Astrocyte of the spinal cord (primary cell): ENCODE measurements at places on chromosomes 12 and 14.

DNA sequence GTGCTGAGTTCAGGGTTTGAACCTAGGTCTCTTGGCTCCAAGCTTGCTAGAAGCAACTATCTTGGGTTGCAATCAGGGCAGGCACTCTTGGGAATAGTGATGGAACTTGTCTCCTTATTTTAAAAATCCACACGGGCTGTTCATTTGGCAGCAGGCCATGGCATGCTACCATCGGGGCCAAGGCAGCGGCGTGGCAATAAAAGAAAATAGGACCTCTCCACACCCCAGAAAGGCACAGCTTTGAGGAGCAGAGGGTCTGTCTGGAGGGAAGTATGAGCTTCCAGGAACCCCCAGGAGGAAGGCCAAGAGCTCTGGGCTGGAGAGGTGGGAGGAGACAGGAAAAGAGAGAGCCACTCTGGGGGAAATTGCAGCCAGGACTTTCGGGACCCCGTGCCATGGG is 15.3 kb downstream of the RPS6KL1 start:
- no peak for DNase-seq

DNA sequence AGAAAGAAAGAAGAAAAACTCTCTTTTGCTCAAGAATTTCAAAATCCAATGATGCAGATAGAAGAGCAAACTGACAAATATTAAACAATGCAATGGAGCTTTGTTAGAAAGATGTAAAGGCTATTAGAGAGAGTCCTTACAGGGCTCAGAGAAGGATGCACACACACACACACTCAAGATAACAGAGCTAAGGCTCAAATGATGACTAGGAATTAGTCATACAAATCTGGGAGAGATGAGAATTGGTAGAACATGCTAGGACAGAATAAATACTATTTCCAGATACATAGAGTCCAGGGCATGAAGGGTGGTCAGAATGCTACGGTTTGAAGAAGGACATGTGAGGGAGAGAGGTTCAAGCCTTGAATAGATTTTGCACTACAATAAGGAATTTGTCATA is 650.1 kb upstream of the MDGA2 start:
- DNase-seq, result no peak

- DNase-seq, result peak; percentile 28
These were observed 169.0 kb downstream of the ZFP36L1 start for GRCh38 chr14:68623826-68624225.

DNA sequence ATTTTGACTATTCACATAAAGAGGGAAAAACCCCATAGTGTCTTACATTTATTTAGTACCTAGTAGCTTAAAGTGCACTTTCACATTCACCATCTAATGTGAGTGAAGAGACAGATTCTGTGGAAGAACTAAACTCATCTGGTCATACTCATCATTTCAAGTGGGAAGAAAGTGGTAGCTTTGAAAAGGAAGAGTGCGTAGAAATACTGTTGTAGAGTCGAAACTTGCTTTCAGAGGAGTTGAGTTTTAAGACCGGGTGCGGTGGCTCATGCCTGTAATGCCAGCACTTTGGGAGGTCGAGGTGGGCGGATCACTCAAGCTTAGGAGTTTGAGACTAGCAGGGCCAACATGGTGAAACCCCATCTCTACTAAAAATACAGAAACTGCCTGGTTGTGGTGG is 222.2 kb downstream of the ERC1 start:
- no peak for DNase-seq

- DNase-seq, result no peak
These were observed 813.1 kb upstream of the NOVA1 start for GRCh38 chr14:27410981-27411380.
